Stimulated activated CD8-positive, alpha-beta memory T cell treated with anti-CD3 and anti-CD28 coated beads, Interleukin-4, amount 100 ng/mL, for 24 hours (primary cell): ENCODE measurements at places on chromosomes 1 and 21.

- DNase-seq, result no peak
These were observed 25.6 kb upstream of the LRRC47 start for GRCh38 chr1:3821908-3822307.

DNA sequence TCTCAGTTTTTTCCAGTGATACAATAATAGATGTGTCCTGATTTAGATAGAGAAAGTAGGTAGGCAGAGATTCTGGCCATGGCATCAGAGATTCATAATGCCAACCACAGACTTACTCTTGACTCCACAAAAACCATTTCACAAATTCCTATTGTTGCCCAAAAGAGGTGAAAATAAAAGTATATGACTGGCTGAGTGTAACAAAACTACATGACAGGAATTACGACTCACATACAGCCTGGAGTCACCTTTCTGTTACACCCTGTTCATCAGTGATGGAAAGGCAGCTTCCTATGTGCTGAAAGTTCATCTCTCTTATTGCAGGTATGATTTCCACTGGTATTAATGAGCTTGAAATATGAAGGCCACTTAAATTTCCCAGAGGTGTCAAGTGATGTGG is 72.3 kb downstream of the MPZL1 start:
- no peak for DNase-seq

- no peak for DNase-seq
These were observed 1560.3 kb downstream of the MRPL39 start for GRCh38 chr21:24046829-24047443.

GRCh38 chr1:20368866-20369470 is 78.3 kb downstream of the VWA5B1 start:
- DNase-seq, result no peak

DNA sequence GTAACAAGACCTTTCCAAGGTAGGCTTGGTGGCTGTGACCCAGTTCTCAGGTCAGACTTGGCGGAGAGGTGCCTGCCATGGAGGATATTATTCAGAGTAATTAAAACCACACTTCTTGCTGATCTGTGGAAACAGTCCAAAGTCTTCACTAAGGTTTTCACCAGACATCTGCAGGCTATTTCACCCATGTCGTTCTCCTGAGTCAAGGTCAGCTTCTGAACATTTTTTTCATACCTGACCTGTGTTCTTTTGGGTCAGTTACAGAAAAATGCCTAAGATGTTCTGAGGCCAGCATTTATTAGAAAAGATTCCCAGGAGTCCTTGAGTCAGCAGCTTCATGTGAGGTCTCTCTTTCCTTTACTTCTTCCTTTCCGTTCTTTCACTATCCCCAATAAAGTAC is 54.9 kb downstream of the RGL1 start:
- DNase-seq, result no peak

GRCh38 chr1:102578804-102579203 is 529.5 kb downstream of the COL11A1 start:
- DNase-seq, result no peak

GRCh38 chr1:214505134-214505533 is 46.3 kb downstream of the PTPN14 start:
- no peak for DNase-seq

GRCh38 chr1:220906561-220907334 is 27.5 kb downstream of the HLX start:
- no peak for DNase-seq

DNA sequence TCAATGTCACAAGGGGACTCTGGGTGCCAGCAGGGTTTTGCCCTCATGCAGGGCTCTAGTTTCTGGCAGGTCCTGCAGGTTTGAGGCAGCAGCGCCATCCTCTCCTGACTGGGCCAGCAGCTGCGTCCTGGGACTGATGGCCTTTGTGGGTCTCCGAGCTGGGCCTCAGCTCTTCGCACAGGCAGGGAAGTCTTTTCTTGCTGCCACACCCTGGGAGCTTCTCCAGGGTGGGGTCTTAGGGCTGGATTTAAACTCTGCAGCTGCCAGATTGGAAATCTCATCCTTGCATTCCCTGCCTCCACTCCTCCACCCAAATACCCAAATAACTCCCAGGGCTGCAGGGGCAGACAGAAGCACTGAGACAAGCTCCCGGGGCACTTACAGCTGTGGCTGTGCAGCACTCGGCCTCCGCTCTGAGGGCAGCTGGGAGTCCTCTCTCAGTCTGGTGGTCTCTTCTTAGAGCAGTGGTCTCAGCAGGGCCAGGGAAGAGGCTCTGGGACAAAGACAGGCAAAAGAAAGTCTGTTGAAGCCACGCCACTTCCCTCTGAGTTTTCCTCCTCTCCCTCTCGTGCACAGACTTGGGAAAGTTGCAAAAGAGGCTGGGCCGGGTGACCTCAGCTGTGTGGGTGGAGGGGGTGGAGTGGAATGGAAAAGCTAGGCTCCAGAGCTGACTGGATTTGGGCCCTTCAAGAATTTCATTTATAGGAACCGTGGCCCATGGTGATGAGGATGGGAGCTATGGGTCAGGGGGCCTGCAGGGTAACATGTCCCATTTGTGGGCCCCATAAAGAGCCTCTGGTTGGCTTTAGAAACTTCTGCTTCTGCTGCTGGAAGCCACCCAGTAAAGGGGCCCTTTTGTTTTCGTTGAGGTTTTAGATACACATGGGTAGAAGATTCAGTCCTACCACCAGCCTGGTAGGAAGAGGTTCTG is at the start of gene RAB7B:
Gene RAB7B, minus strand, starts transcription at position 525 of the 931 bp plus-strand sequence. CDS start 9,260 bp downstream, outside the sequence.
- no peak for DNase-seq

DNA sequence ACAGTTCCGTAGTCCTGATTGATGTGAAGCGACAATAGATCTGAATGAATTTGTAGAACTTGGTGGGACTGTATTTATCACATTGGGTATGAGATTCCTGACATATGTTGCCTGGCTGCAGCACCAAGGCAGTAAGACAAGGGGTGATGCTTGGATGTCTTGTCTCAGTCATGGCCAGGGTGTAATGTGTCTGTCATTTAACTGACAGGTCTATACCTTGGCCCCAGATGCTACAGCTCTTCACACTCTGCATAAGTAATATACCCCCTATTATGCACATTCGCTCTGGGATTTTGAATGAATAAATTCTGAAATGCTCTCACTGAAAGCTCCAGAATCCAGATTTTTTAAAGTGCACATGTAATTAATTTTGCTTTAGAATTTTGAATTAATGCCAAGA is 47.3 kb downstream of the NTNG1 start:
- DNase-seq, result no peak

- no peak for DNase-seq
These were observed 4.9 kb downstream of the C1orf198 start for GRCh38 chr1:230863449-230863848.

- DNase-seq, result no peak
These were observed 1.0 kb downstream of the KRTCAP2 start for GRCh38 chr1:155171836-155172731.

DNA sequence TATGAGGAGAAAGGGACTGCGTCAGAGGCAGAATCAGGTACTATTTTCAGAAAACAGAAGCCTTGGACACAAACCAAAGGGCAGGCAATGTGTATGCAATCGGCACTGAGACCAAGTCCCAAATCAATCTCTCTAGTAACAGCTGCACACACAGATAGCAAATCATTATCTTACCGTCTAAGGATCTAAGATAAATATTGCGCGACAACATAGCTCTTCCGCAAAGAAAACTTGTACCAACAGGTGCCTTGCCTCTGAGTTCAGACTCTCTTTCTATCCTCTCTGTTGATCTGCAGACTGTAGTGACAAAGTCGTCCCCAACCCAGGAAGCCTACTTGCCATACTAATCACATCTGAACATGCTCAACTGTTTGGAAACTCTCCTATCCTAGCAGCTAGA is 22.6 kb upstream of the SAMD13 start:
- DNase-seq, result no peak

GRCh38 chr1:112714313-112715263 is 544 bp downstream of the PPM1J start:
- no peak for DNase-seq

GRCh38 chr1:158691907-158692306 is 5.4 kb upstream of the SPTA1 start:
- no peak for DNase-seq

DNA sequence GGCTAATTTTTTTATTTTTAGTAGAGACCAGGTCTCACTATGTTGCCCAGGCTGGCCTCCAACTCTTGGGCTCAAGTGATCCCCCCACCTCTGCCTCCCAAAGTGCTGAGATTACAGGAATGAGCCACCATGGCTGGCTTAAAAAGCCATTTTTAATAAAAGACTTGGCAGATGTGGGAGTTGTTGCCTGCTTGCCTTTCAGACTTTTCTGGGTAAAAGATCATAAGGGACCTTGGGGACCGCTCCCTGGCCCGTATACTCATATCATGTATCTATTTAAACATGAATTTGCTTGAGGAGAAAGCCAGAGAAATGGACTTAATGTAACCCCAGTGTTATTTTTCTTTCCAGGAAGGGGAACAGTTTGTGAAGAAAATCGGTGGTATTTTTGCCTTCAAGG is 23.4 kb upstream of the PODN start:
- DNase-seq, result no peak

DNA sequence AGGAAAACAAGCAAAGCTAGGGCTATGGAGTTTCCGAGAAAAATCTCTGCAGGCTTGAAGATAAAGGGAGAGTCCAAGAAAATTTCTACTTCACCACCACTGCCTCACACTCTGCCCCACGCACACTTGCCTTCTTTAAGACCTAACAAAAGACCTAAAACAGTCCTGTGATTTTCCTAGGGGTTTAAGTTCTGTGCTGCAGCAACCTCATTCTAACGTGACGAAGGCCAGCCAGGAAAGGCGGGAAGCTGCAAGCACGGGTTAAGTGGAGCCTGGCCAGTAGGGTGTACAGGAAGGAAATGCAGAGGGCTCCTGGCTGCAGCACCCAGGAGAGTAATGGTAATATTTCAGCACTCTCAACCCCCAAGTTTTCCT is 1.5 kb downstream of the SPATA6 start:
- no peak for DNase-seq

GRCh38 chr1:171166361-171166760 is 18.7 kb upstream of the FMO2 start:
- DNase-seq, result no peak

GRCh38 chr1:7852804-7853683 is at the start of gene UTS2:
Gene UTS2 (minus strand): TSS chr1:7853065. CDS start chr1:7853003, 62 bp downstream.
- no peak for DNase-seq

GRCh38 chr1:184056921-184057555 is 5.5 kb downstream of the TSEN15 start:
- DNase-seq, result no peak

DNA sequence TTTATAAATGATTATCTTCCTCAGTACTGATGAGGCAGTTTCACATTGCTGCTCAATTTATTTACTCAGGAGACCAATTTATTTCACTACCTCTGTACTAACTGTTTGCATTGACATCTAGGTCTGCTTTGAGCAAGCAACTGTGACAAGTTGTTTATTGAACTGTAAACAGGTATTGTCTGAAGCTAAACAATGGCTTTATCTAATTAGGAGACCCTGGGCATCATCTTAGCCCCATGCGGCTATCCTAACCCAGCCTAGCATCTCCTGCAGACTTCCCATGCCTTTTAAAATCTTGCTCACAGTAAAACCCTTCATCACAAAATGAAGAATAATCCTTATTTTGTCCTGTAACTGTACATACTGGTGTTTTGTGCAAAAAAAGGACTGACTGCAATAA is 348.2 kb downstream of the RWDD3 start:
- no peak for DNase-seq

GRCh38 chr21:32207406-32207716 is 71.5 kb downstream of the MIS18A start:
- no peak for DNase-seq

- no peak for DNase-seq
These were observed 190.3 kb downstream of the GRIK3 start for GRCh38 chr1:36843906-36844610.
